Left colon (tissue), 2 donors: ENCODE measurements at places on chromosomes 1 and 21. TPM values are rescaled to one million over a fixed set of nuclear protein-coding genes. Genes with fewer than 3 reads are reported as not detected.

DNA sequence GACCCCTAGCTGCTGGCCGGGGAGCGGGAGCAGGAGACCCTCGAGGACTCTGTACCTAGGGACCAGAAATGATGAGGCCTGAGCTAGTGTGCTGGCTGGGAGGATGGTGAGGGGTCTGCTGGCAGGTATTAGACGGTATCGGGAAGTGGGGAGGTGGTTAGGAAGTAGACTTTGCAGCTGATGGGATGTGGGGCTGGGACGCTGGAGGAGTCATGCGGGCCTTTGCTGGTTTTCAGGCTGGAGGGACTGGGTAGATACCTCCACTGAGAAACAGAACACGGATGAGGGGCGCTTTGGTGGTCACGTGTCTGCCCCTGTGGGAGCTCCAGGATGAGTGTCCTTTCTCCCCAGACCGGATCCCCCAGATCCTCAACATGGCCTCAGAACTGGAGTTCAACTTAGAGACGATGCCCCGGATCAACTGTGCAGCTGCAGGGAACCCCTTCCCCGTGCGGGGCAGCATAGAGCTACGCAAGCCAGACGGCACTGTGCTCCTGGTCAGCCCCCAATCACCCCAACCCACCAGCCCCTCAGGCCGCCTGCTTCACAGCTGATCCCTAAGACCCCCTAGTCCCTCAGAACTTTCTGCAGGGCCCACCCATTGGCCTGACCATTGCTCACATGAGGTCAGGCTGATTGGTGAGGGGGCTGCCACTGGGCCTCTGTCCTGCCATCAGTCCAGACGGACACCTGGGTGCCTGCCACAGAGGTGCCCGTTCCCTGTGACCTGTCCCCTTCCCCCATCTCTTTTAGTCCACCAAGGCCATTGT, 8.0 kb downstream of the TIE1 start:
- DNase-seq, result no peak

Gene AUNIP
- 0.98 TPM for total RNA-seq

DNA sequence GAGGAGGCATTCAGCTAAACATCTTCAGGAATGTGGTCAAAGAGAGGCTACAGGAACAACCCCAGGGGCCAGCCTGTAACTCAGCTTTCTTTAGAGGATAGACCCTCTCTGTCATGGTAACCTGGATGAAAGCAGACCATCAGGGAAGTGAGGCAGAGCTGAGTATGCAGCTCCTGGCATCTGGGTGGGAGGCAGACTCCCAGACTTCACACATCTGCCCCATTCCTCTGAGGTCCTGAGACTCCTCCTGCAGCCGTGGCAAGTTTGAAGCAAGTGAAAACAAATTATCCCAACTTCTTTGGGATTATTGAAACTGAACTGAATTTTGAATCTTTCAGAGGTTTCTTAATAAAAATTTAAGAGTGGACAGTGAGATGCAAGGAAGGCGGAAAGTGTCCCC, 126.1 kb upstream of the KIAA0040 start:
- DNase-seq, result no peak

DNA sequence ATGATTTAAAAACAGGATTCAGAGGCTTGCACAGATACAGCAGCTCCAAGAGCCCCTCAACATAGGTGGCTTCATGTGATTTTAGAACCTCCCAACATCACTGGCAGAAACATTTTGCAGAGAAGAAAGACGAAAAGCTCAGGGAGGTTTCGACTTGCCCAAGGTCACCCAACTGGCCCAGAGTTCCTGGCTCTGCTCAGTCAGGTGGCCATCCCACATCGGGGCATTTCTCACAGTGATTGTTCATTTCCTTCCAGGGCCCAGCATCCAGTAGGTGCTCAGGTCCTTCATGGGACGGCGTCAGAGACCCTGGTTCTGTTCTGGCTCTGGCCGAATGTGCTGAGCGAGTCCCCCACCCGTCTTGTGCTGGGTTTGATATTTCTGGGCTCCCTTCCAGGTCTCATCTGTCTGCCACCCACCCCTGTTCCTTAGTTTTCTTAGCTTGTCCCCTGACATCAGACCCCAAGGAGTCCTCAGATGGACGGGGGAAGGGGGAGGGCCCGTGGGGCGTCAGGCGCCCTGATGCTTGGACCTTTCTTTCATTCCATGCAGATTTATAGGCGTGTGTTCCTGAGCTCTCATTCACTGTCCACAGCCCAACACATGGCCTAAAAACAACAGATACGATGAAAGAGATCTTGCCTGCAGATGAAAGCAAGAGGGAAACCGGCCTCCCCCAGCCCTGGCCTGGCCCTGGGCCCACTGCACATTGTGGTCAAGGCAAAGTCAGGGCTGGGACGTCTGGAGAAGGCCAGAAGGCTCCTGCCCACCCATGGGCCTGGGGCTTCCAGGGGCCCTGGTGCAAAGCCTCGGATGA, 123.1 kb upstream of the ZBTB40 start:
- no peak for DNase-seq

Gene PLA2G4A
- total RNA-seq, result 5.8 TPM

GRCh38 chr21:27771938-27772483, 805.1 kb upstream of the ADAMTS5 start:
- no peak for DNase-seq

Gene ATF3
- total RNA-seq, result 52.5 TPM

- DNase-seq, result no peak
These were observed 175.9 kb downstream of the LHX8 start for GRCh38 chr1:75310067-75310466.

Gene NGF
- 0.25 TPM for total RNA-seq

Gene SLC16A4
- 1.6 TPM for total RNA-seq
